ENCODE measurements at places on chromosomes 1 and 21.
A peak's percentile ranks its signal among the peaks of the same experiment; 100 is the strongest.

DNA sequence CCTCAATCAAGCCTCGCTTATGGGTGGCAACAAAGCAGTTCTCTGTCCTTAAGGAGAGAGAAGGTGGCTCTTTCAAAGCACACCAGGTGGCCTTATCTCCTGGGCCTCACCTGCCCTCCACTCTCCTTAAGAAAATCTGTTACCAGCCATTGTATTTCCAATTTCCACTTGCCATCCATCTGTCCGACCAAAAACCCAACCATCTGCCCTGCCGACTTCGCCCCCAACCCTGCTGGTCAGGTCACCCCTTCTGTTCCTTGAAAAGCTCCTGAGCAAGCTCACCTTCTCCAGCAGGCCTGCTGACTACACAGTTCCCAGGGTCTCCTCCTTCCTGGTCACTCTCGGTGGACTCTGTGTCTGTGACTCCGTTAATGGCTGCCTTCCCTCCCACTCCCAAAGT is 619 bp upstream of the IGFN1 start:
- no peak for DNase-seq

DNA sequence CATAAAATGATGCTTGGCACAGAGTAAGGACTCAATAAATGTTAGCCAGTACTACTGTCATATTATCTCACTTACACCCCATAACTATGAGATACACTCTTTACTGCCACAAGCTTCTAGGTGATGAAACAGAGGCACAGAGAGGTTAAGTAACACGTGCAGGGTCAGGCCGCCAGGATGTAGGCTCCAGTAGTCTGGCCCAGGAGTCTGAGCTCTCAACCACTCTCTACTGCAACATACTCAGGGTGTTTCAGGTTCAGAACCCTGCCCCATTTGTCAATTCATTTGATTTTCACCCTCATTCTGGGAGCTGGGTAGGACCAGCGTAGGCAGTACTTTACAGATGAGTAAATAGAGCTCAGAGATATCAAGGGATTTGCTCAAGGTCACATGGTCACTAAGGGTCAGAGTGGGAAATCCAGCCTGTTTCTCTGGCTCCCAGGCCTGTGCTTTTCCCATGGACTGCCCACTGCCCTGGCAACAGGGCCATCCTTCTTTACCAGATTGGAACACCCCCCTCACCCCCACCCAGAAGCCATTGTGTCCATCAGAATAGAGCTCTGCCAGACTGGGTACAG is 21.2 kb downstream of the IQGAP3 start:
- DNase-seq, result no peak

GRCh38 chr1:55695552-55695951 is 480.4 kb upstream of the USP24 start:
- DNase-seq, result no peak

GRCh38 chr1:86429122-86429725 is 5.3 kb downstream of the CLCA2 start:
- no peak for DNase-seq

- DNase-seq, result no peak
Observed at GRCh38 chr1:166221316-166221715, 54.5 kb upstream of the FAM78B start.

DNA sequence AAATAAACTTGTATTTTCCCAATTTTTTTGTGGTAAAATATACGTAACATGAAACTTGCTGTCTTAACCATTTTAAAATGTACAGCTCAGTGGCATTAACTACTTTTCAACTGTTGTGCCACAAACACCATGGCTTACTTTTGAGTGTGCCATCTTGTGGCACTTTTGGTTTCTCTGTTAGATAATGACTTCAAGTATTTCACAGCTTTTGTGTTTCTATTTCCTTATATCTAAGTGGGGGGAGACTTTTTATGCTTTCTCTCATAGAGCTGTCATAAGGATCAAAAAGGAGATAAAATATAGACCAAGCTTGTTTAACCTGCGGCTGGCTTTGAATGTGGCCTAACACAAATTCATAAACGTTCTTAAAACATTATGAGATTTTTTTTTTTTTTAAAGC is 44.3 kb downstream of the CDC14A start:
- DNase-seq, result no peak

DNA sequence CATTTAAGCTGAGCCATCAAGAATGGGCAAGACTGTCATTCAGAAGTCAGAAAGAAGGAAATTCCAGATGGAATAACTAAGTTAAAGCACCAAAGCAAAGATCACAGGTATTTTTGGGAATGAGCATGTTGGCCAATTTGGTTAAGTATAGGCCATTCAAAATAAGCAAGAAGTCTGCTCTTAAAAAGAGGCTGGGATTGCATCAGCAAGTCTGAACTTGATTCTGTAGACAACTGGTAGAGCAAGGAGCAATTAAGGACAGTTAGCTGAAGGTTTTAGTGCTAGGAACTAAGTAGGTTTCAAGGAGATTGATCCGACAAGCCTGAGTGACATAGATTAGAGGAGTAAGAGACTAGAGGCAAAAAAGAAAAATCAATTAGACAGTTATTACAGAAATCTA is 8.4 kb downstream of the ANKRD45 start:
- no peak for DNase-seq

DNA sequence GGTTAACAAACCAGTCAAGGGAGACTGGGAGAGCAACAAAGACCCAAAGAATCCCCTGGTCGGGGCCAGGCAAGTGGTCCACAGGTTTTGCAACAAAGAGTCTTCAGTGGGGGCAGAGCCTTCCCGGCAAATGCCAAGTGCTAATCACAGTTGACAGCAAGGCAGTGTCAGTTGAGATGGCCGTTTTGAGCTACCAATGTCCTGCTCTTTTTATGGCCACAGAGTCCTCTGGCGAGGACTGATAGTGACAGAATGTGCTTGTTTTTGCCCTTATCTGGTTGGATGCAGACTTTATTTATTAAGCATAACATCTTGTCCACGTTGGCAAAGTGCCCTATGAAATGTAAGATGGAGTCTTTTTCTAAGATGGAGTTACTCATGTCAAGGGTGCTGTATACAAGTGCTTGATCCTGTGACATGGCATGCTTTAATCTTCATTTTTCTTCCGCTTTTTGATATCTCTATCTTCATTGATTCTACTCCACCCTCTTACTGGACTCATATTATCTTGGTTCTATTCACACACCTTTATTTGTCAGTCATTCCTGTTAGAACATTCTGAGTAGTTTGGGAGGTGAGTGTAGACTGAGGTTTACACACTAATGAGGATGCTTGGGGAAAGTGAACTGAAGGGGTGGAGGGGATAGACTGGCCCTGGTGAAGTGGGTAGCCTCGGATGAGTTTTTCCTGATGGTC is 51.8 kb downstream of the KCNK1 start:
- DNase-seq, result no peak

DNA sequence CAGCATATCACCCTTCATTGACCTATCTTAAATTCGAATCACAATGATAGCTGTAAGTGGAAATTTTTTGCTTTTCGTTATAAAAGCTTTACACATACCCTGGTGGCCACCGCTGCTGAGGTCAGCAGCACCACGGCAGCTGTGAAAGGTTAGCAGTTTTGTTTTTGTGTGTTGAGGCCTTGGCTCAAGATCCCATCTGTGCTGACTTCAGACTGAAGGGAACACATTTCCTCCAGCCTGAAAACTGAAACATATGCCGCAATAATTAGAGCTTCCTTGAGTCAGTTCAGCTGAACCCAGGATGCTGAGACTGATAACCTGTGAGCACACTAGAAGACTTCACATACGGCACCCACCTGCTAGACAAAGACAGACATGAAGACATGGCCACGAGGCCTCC is 103.0 kb downstream of the SMYD3 start:
- DNase-seq, result peak; percentile 17

DNA sequence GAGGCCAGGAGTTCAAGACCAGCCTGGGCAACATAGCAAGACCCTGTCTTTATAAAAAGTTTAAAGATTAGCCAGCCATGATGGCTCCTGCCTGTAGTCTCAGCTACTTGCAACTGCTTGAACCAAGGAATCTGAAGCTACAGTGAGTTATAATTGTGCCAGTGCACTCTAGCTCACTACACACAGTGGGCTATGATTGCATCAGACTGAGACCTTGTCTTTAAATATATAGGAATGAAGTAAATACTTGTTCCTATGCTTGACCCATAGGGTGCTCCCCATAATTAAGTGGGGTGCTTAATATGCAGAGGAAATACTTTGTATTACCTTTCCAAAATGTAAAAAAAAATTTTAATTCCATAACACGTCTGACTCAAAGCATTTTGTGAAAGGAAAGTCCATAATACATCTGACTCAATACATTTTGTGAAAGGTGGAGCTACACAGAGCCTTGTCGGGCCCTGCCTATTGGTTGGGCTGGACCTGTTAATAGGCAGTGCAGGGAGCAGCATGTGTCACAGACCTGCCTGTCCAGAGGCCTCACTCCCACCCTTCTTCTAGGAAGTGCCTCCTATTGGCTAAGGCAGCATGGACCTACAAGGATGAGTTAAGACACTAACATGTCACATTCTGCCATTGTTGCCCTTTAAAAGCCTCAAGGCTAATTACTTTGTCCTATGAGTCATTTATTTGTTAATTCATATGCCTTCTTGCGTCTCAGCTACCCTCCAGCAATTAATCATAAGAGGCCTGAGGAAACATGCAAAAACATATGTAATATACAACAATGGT is 33.6 kb downstream of the CD58 start:
- DNase-seq, result peak; percentile 27

GRCh38 chr21:25836396-25836795 is 101.6 kb downstream of the GABPA start:
- DNase-seq, result no peak

- DNase-seq, result no peak
Observed at GRCh38 chr1:153293851-153294250, 18.9 kb downstream of the PGLYRP3 start.

DNA sequence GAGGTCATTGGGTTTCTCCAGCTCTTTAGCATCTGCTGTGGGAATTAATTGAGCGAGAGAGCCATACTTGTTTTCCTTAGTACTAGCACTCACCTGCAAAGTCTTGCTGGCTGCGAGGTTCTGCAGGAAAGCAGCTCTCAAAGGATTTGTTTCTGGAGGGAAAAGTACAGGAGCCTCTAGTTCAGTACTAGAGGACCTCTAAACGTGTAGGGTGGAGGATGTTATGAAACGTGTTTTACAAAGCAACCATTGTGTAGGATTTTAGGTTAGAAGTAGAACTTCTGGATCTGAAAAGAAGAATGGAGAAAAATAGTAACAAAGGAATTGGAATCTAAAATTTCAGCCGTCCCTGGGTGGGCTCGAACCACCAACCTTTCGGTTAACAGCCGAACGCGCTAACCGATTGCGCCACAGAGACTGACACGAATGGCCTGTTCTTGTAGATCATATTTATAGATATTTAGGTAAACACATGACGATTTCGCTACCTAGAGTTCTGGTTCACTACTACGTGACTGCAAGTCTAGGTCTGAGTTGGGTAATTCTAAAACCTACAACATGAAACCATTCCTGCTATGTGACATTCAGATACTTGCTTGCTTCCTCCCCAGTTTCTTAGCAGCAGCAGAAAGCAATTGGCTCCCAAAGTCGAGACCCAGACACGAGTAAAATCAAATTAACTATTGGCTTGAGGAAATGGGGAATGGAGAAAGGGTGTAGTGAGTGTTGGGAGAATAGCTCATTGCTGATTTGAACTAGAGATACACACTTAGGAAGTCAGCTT is 60.2 kb upstream of the CFAP126 start:
- DNase-seq, result peak; percentile 21

GRCh38 chr1:201149400-201149799 is 4.9 kb downstream of the TMEM9 start:
- peak; percentile 22 for DNase-seq

DNA sequence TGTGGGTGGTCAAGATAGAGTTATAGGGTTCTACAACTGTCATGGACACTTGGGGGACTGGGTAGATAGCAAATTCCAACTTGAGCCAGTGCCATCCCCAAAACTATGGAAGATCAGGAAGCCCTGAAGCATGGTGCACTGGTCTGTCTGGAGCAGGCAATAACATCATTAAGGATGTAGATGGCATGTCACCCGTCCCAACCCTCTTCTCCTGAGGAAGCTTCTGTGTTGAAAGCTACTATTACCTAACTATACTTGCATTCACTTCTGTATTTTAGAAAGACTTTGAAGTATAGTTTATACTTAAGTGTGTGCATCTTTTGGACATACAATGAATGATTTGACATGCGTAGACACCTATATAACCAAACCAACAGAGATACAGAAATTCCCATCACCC is 32.9 kb downstream of the RABIF start:
- DNase-seq, result no peak

- no peak for DNase-seq
Observed at GRCh38 chr21:43853851-43854772, 10.9 kb upstream of the AGPAT3 start.

- no peak for DNase-seq
Observed at GRCh38 chr1:226485192-226485591, 63.4 kb upstream of the STUM start.

DNA sequence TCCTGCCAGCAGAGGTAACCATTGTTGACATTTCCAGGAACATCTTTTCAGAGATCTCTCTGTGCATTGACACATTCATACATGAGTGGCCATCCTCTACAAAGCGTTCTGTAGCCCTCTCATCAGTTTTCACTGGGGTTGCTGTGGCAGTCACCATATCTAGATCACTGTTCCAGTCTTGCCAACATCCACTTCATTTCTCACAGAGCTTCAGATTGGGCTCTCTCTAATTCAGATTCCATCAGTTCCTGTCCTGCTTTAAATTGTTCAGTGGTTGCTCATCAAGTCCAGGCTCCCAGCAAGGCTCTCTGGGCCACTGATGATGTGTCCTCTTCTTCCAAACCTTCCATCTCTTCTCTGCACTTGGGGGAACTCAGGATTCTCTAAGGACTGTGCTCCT is 173.7 kb downstream of the KCNJ6 start:
- DNase-seq, result peak; percentile 73

DNA sequence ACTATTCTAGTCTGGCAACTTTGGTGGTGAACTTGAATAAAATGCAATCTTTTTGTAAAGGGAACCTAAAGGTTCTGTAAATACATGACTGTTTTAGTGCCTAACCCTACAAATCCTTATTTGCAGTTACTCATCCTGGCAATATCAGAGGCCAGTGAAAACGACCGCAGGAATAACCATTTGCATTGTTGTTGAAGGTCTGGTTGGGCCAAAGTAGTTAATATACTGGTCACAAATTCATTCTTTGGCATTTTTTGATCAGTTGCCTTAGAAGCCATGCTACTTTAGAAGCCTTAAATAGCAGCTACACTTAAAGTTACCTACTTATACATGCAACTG is 93.7 kb downstream of the AHCTF1 start:
- no peak for DNase-seq
